Nasal cavity respiratory epithelium epithelial cell of viscerocranial mucosa (primary cell): ENCODE measurements at places on chromosomes 16 and 17. TPM values are rescaled to one million over a fixed set of nuclear protein-coding genes. Genes with fewer than 3 reads are reported as not detected.

DNAH2 gene
- under 0.01 and 0.21 TPM in 2 replicates for total RNA-seq

CXCL16 gene
- 23.2 and 37.5 TPM in 2 replicates for total RNA-seq

HLF gene
- under 0.01 and 0.14 TPM in 2 replicates for total RNA-seq

EVI2B gene
- total RNA-seq, result under 0.01 TPM in 1 of 2 replicates, not detected in the other

ODAD4 gene
- total RNA-seq, result under 0.01 and 0.07 TPM in 2 replicates

NEUROD2 gene
- not detected in 2 replicates for total RNA-seq

ANKFN1 gene
- not detected in 2 replicates for total RNA-seq

TSR1 gene
- total RNA-seq, result 92.5 and 98.1 TPM in 2 replicates

TIMP2 gene
- total RNA-seq, result 2.7 and 14.2 TPM in 2 replicates

CPNE7 gene
- total RNA-seq, result 1.00 and 3.1 TPM in 2 replicates

MT4 gene
- total RNA-seq, result not detected in 2 replicates

ADAD2 gene
- not detected in 2 replicates for total RNA-seq

TMIGD1 gene
- total RNA-seq, result not detected in 2 replicates

CDH8 gene
- total RNA-seq, result 0.21 and 1.0 TPM in 2 replicates

ABCA8 gene
- 0.21 TPM in 1 of 2 replicates, not detected in the other for total RNA-seq

ASB16 gene
- not detected in 2 replicates for total RNA-seq

CCL7 gene
- total RNA-seq, result not detected in 2 replicates

TNFSF12 gene
- total RNA-seq, result 0.34 and 2.5 TPM in 2 replicates

KRTAP9-3 gene
- total RNA-seq, result not detected in 2 replicates

AANAT gene
- not detected in 2 replicates for total RNA-seq

ABCC11 gene
- 0.21 and 0.34 TPM in 2 replicates for total RNA-seq

CDIP1 gene
- 12.0 and 33.5 TPM in 2 replicates for total RNA-seq

FN3K gene
- total RNA-seq, result 3.1 and 13.8 TPM in 2 replicates

SHISA6 gene
- total RNA-seq, result not detected in 2 replicates

GPR179 gene
- total RNA-seq, result under 0.01 and 0.14 TPM in 2 replicates

XAF1 gene
- 0.68 and 20.1 TPM in 2 replicates for total RNA-seq

SLC47A1 gene
- total RNA-seq, result 0.34 and 0.57 TPM in 2 replicates
